CD4-positive, alpha-beta T cell treated with Interleukin-17A for 4 hours (primary cell): ENCODE measurements at places on chromosomes 12 and 14.

GRCh38 chr14:89089330-89089729, 264.9 kb downstream of the TTC8 start:
- DNase-seq = no peak

DNA sequence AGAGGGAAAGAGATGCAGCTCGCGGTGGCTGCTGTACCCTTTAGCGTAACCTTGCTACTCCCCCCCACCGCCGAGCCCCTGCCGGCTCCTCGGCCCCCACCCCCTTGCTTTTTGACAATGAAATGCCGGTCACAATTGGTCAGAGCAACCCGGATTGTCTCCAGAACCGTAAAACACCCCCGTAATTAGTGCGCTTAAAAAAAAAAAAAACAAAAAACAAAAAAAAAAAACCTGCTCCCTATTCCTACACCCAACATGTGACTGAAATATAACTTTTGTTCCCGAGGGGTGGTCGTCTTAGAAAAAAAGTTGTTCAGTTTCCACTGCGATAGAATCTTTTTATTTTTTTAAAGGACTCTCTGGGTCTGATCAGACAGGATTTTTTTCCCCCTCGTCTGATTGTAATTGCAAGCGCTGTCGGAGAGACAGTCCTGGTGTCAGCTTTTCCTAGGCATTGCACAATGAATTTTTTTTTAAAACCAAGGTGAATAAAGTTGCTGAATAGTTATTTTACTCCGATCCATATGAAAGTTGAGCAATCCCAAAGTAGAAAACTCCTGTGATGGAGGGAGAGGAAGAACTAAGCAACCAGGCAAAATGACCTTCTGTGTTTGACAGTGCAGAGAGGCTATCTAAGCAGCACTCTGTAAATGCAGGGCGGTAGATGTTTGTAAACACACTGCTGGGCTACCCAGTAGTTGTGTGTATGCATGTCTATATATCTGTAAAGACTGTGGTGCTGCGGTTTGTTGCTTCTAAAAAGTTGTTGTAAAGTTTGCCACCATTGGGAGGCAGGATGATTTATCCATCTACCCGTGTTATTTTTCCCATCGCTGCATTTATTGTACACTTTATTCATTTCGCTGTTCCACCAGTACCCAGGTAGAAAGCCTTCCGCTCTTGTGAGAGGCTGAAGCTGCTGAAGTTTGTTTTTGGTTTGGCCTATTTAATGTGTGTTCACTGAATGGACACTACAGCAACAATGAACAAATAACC, 1.1 kb downstream of the ETV6 start:
- DNase-seq = peak; percentile 17

- DNase-seq = no peak
Measured at GRCh38 chr12:93174048-93174447, 203.7 kb upstream of the NUDT4 start.

DNA sequence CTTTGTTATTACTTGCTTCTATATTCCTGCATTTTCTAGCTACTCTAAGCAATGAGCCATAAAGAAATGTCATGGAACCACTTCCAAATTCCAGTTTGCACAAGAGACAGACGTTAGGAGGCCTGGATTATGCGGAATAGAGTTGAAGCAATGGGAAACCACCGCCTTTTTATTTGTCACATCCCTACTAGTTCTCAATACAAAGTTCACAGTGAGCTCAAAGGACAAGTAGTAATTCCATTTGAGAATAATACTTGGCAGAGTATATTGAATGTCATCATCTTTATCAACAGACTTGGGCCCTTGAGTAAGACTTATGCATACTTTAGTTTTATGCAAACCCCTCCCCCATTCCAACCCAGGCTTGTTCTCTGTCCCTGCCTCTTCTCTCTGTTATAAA, 3.7 kb upstream of the SLC15A5 start:
- DNase-seq = no peak

DNA sequence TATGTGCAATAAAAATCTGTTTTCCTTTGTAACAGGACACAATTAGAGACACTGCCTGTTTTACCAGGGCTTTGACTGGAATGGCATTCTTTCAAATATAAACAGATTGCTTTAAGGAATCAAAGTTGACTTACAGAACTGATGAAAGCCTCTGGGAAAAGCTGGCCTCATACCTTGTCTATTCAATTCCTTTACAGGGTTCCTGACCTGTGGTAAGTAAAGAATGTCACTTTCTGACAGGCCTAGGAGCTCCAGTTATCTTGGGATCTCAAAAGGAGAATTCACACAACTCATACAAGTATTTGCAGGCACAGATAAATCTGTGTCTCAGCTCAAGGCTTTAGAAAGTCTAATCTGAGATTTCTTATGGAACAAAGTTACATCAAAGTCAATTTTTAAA, 88.4 kb downstream of the BCAT1 start:
- no peak for DNase-seq

GRCh38 chr12:68831751-68832503, 23.9 kb downstream of the MDM2 start:
- DNase-seq = no peak

DNA sequence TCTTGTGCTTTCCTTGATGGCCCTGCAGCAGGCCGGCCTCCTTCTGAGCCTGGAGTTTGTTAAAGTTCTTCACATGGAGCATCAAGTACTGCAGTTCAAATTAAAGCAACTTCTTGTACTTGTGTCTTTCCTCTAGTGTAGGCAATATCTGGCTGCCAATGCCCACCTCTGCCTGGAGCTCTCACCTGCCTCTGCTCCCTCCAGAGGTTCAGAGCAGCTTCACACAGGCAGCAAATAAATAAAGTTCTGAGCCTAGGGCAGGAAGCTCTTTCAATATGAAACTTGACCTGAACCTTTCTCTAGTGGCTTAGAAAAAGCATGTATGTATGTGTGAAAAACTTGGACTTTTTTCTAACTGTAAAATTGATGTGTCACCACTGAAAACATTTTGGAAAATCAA, 65.9 kb downstream of the ITPR2 start:
- no peak for DNase-seq

GRCh38 chr12:47819138-47819895, 386 bp downstream of the HDAC7 start:
- DNase-seq = peak; percentile 62

- DNase-seq = no peak
Measured at GRCh38 chr14:44895716-44896115, 66.0 kb downstream of the KLHL28 start.

DNA sequence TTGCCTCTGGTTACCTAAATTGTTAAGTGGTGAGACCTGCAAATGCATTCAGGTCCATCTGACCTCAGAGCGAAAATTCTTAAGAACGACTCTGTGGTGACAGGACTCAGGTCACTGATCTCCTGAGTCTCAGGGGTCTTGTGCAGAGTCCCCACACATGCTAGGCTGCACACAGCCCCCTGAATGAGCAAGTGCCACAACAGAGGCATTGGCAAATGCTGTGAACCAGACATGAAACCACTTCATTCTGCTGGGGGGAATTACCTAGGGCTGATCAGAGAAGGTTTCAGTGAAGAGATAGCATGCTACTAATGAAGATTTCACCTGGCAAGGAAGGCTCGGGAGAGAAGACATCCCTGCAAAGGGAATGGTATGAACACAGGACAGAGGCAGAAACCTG, 281.6 kb downstream of the ITPR2 start:
- DNase-seq = no peak

GRCh38 chr14:102096569-102097188, 9.8 kb upstream of the HSP90AA1 start:
- DNase-seq = peak; percentile 87

DNA sequence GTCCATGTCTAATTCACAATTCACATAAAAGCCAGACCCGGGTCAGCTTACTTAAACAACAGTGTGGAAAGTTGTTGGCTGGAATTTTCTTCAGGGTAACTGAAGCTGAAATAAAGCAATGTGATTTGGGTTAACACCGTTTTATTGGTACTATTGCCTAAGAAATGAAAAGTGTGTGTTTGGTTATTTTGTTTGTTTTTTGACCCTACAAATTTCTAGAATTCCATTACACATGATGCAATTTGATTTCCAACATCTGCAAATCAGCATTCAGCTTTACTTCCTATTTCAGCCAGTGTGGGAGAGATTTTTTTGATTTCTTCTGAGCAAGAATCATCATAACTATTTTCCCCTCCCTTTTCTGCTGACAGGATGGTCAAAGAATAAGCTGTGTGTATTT, 45.7 kb upstream of the CLMN start:
- no peak for DNase-seq

- no peak for DNase-seq
Measured at GRCh38 chr12:13347241-13348043, 150.9 kb downstream of the EMP1 start.

DNA sequence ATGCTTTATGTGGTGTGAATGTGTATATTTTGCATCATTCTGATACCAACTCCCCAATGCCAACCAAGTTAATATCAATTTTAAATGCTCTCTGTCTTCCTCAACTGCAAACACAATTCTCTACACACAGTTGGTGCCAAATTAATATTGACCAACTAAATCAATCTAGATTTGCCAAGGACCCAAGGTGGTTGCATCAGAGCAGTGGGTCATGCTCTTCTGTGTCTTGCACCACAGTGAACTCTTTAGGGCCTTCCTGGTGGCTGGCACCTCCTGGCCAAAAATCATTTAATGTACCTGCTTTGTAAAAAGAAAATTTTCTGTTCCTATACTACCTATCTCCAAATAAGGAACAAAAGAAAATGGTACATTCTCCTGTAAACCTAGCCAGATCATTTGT, 14.1 kb downstream of the COQ10A start:
- no peak for DNase-seq
